Gastroesophageal sphincter (tissue), 4 donors: ENCODE measurements at places on chromosomes 16 and 17.
A peak's percentile ranks its signal among the peaks of the same experiment; 100 is the strongest.

DNA sequence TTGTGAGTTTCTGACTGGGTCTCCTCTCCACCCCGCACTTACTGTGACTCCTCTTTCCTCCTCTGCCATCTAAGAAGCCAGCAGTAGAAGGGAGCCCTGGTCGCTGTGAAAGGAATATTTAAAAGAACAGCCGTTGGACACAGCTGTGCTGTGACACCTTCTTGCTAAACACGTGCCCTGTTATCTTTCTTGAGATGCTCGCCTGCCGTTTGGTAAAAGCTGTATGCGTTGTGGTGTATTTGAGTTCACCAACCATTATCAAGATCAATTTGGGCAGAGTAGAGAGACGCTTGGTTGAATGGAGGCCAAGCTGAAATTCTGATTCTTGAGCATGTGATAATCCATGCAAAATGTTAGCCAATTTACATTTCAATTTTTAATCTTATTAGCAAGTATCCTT is 3.8 kb downstream of the GID4 start:
- no peaks in the 10 kb centered on the region for H3K36me3 ChIP-seq
- no peak for ATAC-seq
- no peak overlapping the region for H3K27ac ChIP-seq

GRCh38 chr17:54153423-54153822 is 330.7 kb downstream of the KIF2B start:
- no peak for ATAC-seq
- H3K27me3 ChIP-seq = no peaks in the 10 kb centered on the region
- no peaks in the 10 kb centered on the region for H3K4me1 ChIP-seq

DNA sequence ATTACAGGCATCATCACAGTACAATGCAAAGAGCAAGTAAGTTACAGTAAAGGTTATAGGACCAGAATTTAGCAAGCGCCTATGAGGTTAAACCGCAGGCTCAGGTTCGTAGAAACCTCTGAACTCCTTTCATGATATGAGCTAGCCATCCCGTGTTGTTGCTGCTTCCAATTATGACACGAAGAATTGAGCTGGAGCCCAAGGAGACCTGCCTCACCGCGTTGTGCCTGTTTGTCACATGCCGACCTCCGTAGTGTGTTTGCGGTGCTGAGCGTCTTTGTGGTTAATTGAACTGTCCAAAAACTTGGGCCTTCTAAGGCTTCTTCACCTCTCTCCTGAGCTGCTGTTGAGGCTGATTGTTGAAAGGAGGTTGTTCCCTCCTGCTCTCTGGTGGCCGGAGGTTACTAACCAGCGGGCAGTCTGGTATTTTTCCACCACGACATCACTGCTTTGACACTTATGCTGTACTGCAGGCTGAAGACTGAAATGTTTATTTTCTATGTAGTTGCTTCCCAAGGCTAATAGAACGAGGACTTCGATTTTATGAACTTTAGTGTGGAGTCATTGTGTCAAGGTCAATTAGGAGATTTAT is 67.5 kb downstream of the SEC14L1 start:
- ATAC-seq = peak; percentile 73
- H3K27ac ChIP-seq = no peak overlapping the region
- H3K36me3 ChIP-seq = peaks cover 97% of the 10 kb centered on the region
- H3K4me1 ChIP-seq = peaks cover 55% of the 10 kb centered on the region
- no peak overlapping the region for H3K4me3 ChIP-seq

- H3K4me1 ChIP-seq = peaks cover 2% of the 10 kb centered on the region
- H3K36me3 ChIP-seq = peaks cover 87% of the 10 kb centered on the region
- H3K27me3 ChIP-seq = no peaks in the 10 kb centered on the region
- H3K4me3 ChIP-seq = no peak overlapping the region
- no peak for ATAC-seq
Measured at GRCh38 chr16:15636392-15636873, 6.5 kb downstream of the MARF1 start.

DNA sequence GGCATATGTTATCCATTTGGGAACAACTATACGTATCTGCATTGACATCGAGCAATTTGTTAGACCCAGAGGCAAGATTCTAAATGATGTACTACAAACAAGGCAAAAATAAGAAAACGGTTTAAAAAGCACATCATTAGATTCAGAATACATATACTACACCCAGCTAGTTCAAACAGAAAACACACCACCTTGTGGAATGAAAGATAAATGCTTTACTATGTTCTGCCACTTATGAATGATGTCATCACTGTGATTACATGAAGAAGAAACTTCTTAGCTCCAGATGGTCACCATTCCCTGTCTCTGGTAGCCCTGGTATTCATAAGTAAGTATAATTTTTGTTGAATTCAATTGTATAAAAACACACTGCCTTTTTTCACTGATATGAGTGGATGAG is 7.8 kb downstream of the NACA2 start:
- H3K4me3 ChIP-seq = no peak overlapping the region
- no peaks in the 10 kb centered on the region for H3K36me3 ChIP-seq
- H3K4me1 ChIP-seq = no peaks in the 10 kb centered on the region
- no peaks in the 10 kb centered on the region for H3K27me3 ChIP-seq
- no peak for ATAC-seq
- no peak overlapping the region for H3K27ac ChIP-seq

- no peaks in the 10 kb centered on the region for H3K36me3 ChIP-seq
- H3K27ac ChIP-seq = peak overlapping the region; percentile 93
- peak overlapping the region; percentile 68 for H3K4me3 ChIP-seq
- no peak for ATAC-seq
- H3K27me3 ChIP-seq = no peaks in the 10 kb centered on the region
Measured at GRCh38 chr17:1454541-1454940, 1.5 kb downstream of the CRK start.

GRCh38 chr16:70715055-70715858 is 29.4 kb upstream of the MTSS2 start:
- H3K4me1 ChIP-seq = peaks cover 70% of the 10 kb centered on the region
- peak; percentile 91 for ATAC-seq
- H3K36me3 ChIP-seq = peaks cover 5% of the 10 kb centered on the region
- H3K4me3 ChIP-seq = peak overlapping the region; percentile 11
- H3K27ac ChIP-seq = peak overlapping the region; percentile 86

DNA sequence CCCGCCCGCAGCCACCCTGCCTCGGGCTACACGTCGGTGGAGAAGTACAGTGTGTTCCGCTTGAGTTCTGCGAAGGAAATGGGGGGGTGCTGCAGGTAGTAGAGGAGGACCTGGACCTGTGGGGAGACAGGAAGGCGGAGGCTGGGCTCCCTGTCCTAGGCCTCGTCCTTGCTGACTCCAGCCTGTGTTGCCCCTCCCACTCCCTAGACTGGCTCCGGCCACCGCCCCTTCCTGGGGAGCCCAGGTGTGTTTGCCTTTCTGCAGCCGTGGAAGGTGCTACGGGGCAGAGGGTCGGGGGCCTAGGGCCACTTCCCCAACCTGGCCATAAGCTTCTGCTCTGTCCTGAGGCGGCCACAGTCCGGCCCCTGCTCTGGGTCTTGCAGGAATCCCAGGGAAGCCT is 9.1 kb downstream of the TIMM22 start:
- peaks cover 79% of the 10 kb centered on the region for H3K4me1 ChIP-seq
- H3K4me3 ChIP-seq = no peak overlapping the region
- no peak for ATAC-seq
- H3K27ac ChIP-seq = peak overlapping the region; percentile 89

GRCh38 chr17:76492123-76492988 is 8.9 kb downstream of the RHBDF2 start:
- ATAC-seq = no peak
- H3K27me3 ChIP-seq = no peaks in the 10 kb centered on the region
- no peaks in the 10 kb centered on the region for H3K36me3 ChIP-seq
- peak overlapping the region; percentile 77 for H3K27ac ChIP-seq
- peaks cover 26% of the 10 kb centered on the region for H3K4me1 ChIP-seq

DNA sequence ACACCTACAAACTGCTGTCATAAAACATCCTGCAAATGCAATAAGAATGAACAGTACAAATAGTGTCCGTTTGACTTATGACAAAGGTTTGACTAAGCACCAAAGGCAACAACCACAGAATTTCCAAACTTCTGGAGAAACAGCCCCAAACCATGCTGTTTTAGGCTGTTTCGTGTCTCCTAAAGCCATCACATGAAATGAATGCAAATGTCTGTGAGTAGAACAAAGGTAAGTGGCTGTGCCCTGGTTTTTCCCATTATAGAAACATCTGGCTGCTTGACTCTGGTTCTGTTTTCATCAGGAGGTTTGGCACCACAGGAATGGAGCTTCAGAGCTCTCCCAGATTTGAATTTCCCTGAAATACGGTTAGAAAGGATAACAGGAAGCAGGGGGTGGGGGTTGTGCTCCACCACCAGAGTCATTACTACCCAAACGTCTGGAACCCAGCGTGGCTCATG is 4.6 kb upstream of the EMP2 start:
- peaks cover 6% of the 10 kb centered on the region for H3K27me3 ChIP-seq
- no peak overlapping the region for H3K4me3 ChIP-seq
- peaks cover 9% of the 10 kb centered on the region for H3K4me1 ChIP-seq
- H3K27ac ChIP-seq = no peak overlapping the region

DNA sequence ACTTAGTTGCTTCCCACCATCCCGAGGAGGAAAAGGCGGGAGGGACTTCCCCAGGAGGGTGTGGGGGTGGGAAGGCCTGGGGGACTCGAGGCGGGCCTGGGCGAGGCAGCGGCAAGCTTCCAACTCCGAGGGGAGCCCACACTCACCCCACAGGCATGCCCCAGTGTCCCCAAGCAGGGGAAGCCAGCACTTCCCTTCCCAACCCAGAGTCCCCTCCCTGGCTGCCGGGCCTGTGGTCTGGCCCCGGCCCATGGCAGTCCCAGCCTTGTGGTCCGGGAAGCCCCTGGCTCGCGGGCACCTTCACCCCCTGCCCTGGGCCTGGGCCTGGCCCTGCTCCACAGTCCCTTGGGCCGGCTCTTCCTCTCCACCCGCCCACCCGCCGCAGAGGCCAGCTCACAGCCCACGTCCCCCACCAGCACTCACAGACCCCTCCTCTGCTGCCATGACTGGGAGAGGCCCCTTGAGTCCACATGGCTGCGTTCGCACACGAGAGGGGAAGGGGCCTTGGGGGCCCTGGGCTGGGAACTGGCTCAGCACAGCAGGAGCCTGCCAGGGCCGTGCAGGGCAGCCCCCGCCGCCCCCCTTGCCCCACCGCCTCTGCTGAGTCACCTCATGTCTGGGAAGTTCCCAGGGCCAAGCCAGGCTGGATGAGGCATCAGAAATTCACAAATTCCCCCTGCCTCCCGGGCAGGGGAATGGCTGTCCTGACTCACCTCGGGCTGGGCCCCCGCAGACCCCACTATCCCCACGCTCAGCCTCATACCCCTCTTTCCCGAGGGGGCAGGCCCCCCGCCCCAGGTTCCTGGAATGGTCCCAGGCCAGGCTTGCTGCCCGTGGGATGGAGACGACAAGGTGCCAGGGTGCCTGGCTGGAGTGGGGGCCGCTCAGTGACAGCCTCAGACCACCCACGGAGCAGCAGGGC is 27.8 kb downstream of the BAHCC1 start:
- peak overlapping the region; percentile 96 for H3K27ac ChIP-seq
- peak; percentile 72 for ATAC-seq
- peaks cover 8% of the 10 kb centered on the region for H3K36me3 ChIP-seq
- peaks cover 86% of the 10 kb centered on the region for H3K4me1 ChIP-seq
- no peaks in the 10 kb centered on the region for H3K27me3 ChIP-seq
- H3K4me3 ChIP-seq = peak overlapping the region; percentile 28

GRCh38 chr17:80153004-80153403 is 6.1 kb upstream of the EIF4A3 start:
- no peak for ATAC-seq
- no peaks in the 10 kb centered on the region for H3K36me3 ChIP-seq
- no peak overlapping the region for H3K4me3 ChIP-seq
- H3K27me3 ChIP-seq = no peaks in the 10 kb centered on the region
- no peak overlapping the region for H3K27ac ChIP-seq

DNA sequence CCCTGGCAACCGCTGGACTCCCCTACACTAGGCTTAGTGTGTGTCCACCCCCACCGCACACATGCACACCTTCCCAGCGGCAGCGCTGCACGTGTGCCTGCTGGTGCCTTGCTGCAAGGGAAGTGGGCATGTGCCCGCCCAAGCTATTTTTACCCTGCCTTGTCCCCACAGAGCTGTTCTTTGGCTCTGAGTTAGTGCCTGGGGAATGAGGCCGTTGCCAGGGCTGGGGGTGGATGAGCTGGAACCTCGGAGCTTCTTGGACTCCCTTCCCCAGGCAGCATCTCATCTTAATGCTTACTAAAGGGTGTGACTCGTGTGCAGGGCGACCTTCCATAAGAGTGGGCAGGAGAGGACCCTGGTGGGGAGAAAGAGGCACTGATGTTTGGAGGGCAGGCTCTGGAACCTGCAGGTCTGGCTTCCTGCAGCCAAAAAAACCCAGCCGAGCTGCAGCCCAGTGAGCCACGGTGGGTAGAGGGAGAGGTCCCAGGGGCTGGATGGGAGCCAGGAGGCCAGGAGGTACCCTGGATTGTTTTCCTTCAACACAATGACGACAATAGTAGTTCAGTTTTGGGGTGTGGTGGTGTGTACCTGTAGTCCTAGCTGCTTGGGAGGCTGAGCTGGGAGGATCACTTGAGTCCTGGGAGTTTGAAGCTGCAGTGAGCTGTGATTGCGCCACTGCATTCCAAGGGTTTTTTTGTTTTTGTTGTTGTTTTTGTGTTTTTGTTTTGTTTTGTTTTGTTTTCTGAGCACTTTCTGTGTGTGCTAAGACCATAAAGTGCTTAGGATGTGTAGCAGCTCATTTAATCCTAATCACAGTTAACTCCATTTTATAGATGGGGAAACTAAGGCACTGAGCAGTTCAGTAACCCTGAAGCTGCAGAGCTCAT is 119.1 kb downstream of the RAB11FIP4 start:
- H3K27ac ChIP-seq = no peak overlapping the region
- no peak for ATAC-seq
- no peaks in the 10 kb centered on the region for H3K36me3 ChIP-seq

DNA sequence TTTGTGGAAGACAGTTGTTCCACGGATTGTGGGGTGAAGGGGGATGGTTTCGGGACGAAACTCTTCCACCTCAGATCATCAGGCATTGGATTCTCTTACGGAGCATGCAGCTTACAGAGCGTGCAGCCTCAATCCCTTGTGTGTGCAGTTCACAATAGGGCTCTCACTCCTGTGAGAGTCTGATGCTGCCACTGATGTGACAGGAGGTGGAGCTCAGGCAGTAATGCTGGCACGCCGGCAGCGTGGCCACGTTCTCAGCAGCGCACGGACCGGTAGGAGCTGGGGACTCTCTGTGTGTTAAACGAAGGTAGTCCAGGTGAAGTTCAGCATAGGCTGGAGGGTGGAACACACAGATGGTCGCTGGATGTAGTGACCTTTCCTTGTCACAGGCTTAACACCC is 37.8 kb downstream of the SEC14L1 start:
- no peaks in the 10 kb centered on the region for H3K27me3 ChIP-seq
- H3K4me3 ChIP-seq = no peak overlapping the region
- no peak for ATAC-seq
- H3K27ac ChIP-seq = no peak overlapping the region
- H3K4me1 ChIP-seq = peaks cover 8% of the 10 kb centered on the region

- H3K4me1 ChIP-seq = no peaks in the 10 kb centered on the region
- H3K4me3 ChIP-seq = no peak overlapping the region
- H3K27me3 ChIP-seq = peaks cover 35% of the 10 kb centered on the region
Measured at GRCh38 chr17:40949418-40949817, 12.0 kb upstream of the KRT23 start.

- H3K27me3 ChIP-seq = no peaks in the 10 kb centered on the region
- no peak overlapping the region for H3K27ac ChIP-seq
- ATAC-seq = no peak
Measured at GRCh38 chr16:75406943-75407342, 26.4 kb downstream of the CFDP1 start.
